ENCODE measurements at places on chromosomes 2 and 18. TPM values are rescaled to one million over a fixed set of nuclear protein-coding genes. Genes with fewer than 3 reads are reported as not detected.

The ZNF396 gene
- 4.4 TPM for total RNA-seq

DNA sequence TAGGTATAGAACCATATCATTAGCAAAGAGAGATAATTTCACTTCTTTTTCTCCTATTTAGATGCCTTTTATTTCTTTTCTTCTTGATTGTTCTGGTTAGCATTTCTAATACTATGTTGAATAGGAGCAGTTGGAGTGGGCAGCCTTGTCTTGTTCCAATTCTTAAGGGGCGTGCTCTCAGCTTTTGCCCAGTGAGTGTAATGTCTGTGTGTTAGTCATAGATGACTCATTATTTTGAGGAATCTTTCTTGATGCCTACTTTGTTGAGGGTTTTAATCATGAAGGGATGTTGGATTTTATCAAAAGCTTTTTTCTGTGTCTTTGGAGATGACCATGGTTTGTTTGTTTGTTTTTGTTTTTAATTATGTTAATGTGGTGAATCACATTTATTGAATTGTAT lies 1453.1 kb upstream of the SLC39A10 start:
- no peaks in the 10 kb centered on the region for H3K4me1 ChIP-seq
- no peak overlapping the region for H3K4me3 ChIP-seq
- H3K36me3 ChIP-seq = no peaks in the 10 kb centered on the region

The PSMD1 gene
- total RNA-seq = 69.7 TPM

The ARHGAP28 gene
- total RNA-seq = 8.6 TPM

The LCLAT1 gene
- total RNA-seq = 22.3 TPM

DNA sequence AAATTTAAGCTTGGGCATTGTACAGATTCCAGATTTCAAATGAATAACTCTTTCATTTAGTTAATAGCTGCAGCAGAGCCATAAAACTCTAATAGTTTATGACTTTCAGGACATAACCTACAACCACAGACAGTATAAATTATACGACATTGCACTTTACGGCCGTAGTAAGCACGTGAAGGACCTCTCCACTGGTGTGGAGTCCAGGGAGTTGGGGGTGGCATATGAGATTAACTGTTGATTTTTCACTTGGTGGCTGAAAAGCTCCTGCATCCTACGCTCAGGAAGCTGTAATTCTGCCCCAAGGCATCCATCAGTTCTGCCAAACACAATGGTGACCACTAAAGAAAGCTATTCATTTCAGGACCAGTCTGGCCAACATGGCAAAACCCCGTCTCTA lies 376.2 kb downstream of the SOX11 start:
- no peaks in the 10 kb centered on the region for H3K36me3 ChIP-seq
- no peak overlapping the region for H3K27ac ChIP-seq
- H3K4me3 ChIP-seq = no peak overlapping the region
- H3K4me1 ChIP-seq = no peaks in the 10 kb centered on the region

DNA sequence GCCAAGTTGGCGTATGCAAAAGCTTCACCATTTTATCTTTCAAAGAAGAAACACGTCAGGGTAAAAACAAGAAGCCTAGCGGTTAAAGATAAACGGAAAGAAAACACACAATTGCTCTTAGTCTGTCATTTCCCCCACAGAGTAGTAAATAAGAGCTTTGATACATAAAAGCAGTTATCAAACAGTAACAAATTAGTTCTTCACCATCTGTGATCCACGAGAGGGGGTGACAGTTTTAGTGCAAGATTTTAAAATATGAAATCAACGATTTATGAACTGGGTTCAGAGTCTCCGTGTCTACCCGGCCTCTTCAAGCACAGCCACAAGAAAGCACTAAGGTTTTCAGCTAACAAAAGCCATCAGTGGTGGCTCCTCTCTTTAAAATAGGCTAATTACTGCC lies 703.9 kb upstream of the ID2 start:
- H3K4me1 ChIP-seq = no peaks in the 10 kb centered on the region
- DNase-seq = no peak
- no peaks in the 10 kb centered on the region for H3K36me3 ChIP-seq
- H3K27ac ChIP-seq = no peak overlapping the region
- no peaks in the 10 kb centered on the region for H3K27me3 ChIP-seq
- no peak overlapping the region for H3K4me3 ChIP-seq

GRCh38 chr2:153808679-153809078 lies 63.0 kb upstream of the GALNT13 start:
- H3K27me3 ChIP-seq = no peaks in the 10 kb centered on the region
- H3K4me3 ChIP-seq = no peak overlapping the region
- no peak overlapping the region for H3K27ac ChIP-seq
- no peaks in the 10 kb centered on the region for H3K36me3 ChIP-seq
- H3K4me1 ChIP-seq = no peaks in the 10 kb centered on the region
- DNase-seq = no peak

GRCh38 chr2:26316041-26316440 lies 29.9 kb upstream of the SELENOI start:
- H3K4me1 ChIP-seq = no peaks in the 10 kb centered on the region
- H3K27ac ChIP-seq = no peak overlapping the region
- H3K27me3 ChIP-seq = no peaks in the 10 kb centered on the region

DNA sequence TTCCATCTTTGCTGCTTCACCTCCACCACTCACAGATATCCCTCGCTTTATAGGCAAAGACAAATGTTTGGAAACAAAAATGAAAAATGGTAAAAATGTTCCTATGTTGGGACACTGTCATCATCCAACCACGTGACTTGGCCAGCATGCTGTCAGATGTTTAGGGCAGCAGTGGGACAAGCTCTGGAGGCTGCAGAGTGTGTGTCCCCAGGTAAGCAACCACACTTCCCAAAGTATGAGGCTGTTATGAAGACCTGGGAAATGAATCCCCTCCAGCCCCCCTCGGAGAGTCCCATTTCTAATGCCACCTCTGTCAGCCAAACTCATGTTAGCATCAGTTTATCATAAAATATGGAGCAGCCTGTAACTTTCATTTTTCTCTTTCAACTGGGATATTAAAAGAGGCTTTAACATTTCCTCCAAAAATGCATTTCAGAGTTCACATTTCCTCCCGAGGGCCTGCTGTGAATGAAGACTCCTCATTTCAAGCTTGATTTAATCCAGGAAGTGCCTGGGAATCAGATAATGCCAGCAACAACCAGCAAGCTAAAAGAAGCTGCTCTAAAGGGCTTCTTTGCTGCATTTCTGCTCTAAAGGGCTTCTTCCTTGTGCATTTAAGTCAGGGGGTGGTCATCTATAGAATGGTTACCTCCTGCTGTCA lies 66.2 kb downstream of the APOB start:
- H3K4me3 ChIP-seq = no peak overlapping the region
- no peaks in the 10 kb centered on the region for H3K36me3 ChIP-seq
- no peak for DNase-seq
- peaks cover 16% of the 10 kb centered on the region for H3K4me1 ChIP-seq
- H3K27me3 ChIP-seq = no peaks in the 10 kb centered on the region
- no peak overlapping the region for H3K27ac ChIP-seq

GRCh38 chr18:74184875-74185274 lies 36.6 kb downstream of the TIMM21 start:
- H3K36me3 ChIP-seq = no peaks in the 10 kb centered on the region
- H3K4me3 ChIP-seq = no peak overlapping the region
- no peaks in the 10 kb centered on the region for H3K27me3 ChIP-seq
- H3K4me1 ChIP-seq = no peaks in the 10 kb centered on the region

The PRKCE gene
- total RNA-seq = 20.3 TPM

DNA sequence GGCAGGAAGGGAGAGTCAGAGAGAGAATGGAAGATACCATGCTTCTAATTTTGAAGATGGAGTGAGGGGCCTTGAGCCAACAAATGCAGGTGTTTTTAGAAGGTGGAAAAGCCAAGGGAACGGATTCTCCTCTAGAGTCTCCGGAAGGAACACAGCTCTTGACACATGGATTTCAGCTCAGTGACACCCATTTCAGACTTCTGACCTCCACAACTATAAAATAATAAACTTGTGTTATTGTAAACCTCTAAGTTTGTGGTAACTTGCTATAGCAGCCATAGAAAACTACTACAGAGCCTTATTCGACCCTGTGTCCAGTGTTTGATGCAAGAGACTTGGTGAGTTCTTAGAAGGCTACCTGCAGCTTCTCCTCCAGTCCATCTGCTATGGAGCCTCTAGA lies 7.8 kb downstream of the IL1F10 start:
- DNase-seq = no peak
- H3K27me3 ChIP-seq = no peaks in the 10 kb centered on the region
- H3K27ac ChIP-seq = no peak overlapping the region
- H3K4me1 ChIP-seq = no peaks in the 10 kb centered on the region

GRCh38 chr2:105007367-105007766 lies 30.5 kb upstream of the MRPS9 start:
- no peak overlapping the region for H3K4me3 ChIP-seq
- H3K27me3 ChIP-seq = no peaks in the 10 kb centered on the region
- no peak overlapping the region for H3K27ac ChIP-seq

GRCh38 chr18:911025-911424 lies 6.4 kb downstream of the ADCYAP1 start:
- H3K4me3 ChIP-seq = no peak overlapping the region
- H3K27ac ChIP-seq = no peak overlapping the region
- no peaks in the 10 kb centered on the region for H3K36me3 ChIP-seq

The NETO1 gene
- total RNA-seq = not detected

DNA sequence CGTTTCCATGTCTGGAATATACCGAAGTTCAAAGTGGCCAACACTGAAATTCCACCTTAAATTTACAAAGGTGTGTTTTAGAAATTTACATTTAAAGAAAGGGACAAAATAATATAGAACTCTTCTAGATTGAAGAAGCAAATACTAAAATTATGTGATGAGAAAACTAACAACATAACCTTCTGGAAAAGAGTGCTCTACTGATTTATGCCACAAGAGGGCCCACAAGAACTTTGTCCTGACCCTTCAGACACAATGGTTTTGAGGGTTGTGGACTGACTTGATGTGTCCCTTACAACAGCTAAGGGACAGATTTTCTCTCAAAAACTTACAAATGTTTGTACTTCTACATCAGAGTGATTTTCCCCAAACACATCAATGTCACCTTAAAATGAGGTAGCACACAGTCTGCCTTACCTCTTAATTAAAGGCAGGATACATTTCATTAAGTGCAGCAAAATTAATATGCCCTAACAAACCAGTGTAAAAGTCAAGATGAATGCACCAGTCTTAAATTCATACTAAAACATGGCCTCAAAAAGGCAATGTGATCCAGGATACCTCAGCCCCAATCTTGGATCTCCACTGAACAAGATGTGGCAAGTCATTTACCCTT lies 36.2 kb downstream of the EIF2AK3 start:
- H3K4me1 ChIP-seq = no peaks in the 10 kb centered on the region
- no peaks in the 10 kb centered on the region for H3K27me3 ChIP-seq
- H3K4me3 ChIP-seq = no peak overlapping the region
- H3K36me3 ChIP-seq = no peaks in the 10 kb centered on the region

The GALNT3 gene
- 2.0 TPM for total RNA-seq

GRCh38 chr18:48932822-48933510 lies 17.8 kb downstream of the SMAD7 start:
- peak overlapping the region; percentile 70 for H3K27ac ChIP-seq
- peaks cover 3% of the 10 kb centered on the region for H3K4me1 ChIP-seq
- no peak overlapping the region for H3K4me3 ChIP-seq
- DNase-seq = peak; percentile 76
- no peaks in the 10 kb centered on the region for H3K36me3 ChIP-seq

- no peaks in the 10 kb centered on the region for H3K36me3 ChIP-seq
- H3K4me1 ChIP-seq = no peaks in the 10 kb centered on the region
- H3K27ac ChIP-seq = no peak overlapping the region
- no peaks in the 10 kb centered on the region for H3K27me3 ChIP-seq
- no peak overlapping the region for H3K4me3 ChIP-seq
Observed at GRCh38 chr2:20231598-20232026, 6.7 kb upstream of the SDC1 start.

GRCh38 chr18:3742541-3742940 lies 292.6 kb downstream of the TGIF1 start:
- DNase-seq = no peak
- no peaks in the 10 kb centered on the region for H3K36me3 ChIP-seq
- H3K4me3 ChIP-seq = no peak overlapping the region
- no peak overlapping the region for H3K27ac ChIP-seq

- DNase-seq = no peak
- H3K4me1 ChIP-seq = peaks cover 2% of the 10 kb centered on the region
- no peak overlapping the region for H3K27ac ChIP-seq
- H3K36me3 ChIP-seq = peaks cover 2% of the 10 kb centered on the region
Observed at GRCh38 chr2:33583194-33583938, 15.7 kb downstream of the FAM98A start.

The G6PC2 gene
- not detected for total RNA-seq

- H3K27me3 ChIP-seq = no peaks in the 10 kb centered on the region
- H3K36me3 ChIP-seq = no peaks in the 10 kb centered on the region
- DNase-seq = no peak
- no peak overlapping the region for H3K27ac ChIP-seq
- no peak overlapping the region for H3K4me3 ChIP-seq
- H3K4me1 ChIP-seq = no peaks in the 10 kb centered on the region
Observed at GRCh38 chr2:195318440-195319111, 338.4 kb upstream of the SLC39A10 start.

DNA sequence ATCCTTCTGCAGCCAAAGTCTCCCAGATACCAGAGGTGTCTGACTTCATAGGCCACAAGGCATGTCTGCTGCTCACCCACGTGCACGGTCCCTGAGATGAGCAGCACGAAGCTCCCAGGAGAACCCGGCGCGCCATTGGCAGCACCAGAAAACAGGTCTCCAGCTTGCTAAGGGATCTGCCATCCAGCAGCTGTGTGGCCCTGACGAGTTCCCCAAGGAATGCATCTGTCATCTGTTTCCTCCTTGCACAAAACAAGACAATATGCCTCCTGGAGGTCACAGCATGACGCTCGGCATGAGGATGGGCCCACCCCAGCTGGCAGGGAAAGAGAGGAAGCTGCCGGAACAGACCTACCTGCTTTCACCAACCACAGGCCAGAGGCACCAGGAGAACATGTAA lies 29.2 kb downstream of the HS6ST1 start:
- no peaks in the 10 kb centered on the region for H3K27me3 ChIP-seq
- no peaks in the 10 kb centered on the region for H3K36me3 ChIP-seq
- H3K27ac ChIP-seq = no peak overlapping the region
- H3K4me3 ChIP-seq = no peak overlapping the region
- H3K4me1 ChIP-seq = no peaks in the 10 kb centered on the region

- DNase-seq = no peak
- H3K4me1 ChIP-seq = no peaks in the 10 kb centered on the region
- no peaks in the 10 kb centered on the region for H3K27me3 ChIP-seq
- no peak overlapping the region for H3K27ac ChIP-seq
- no peak overlapping the region for H3K4me3 ChIP-seq
Observed at GRCh38 chr2:222941510-222942032, 80.7 kb downstream of the ACSL3 start.

GRCh38 chr2:119697290-119698020 lies 18.5 kb downstream of the TMEM177 start:
- no peak overlapping the region for H3K4me3 ChIP-seq
- no peaks in the 10 kb centered on the region for H3K4me1 ChIP-seq
- DNase-seq = no peak
- no peaks in the 10 kb centered on the region for H3K27me3 ChIP-seq

- no peak overlapping the region for H3K4me3 ChIP-seq
- no peak overlapping the region for H3K27ac ChIP-seq
- no peaks in the 10 kb centered on the region for H3K4me1 ChIP-seq
- no peak for DNase-seq
- H3K36me3 ChIP-seq = no peaks in the 10 kb centered on the region
- H3K27me3 ChIP-seq = no peaks in the 10 kb centered on the region
Observed at GRCh38 chr2:10531874-10532637, 83.9 kb upstream of the ODC1 start.

- DNase-seq = no peak
- no peak overlapping the region for H3K4me3 ChIP-seq
- no peaks in the 10 kb centered on the region for H3K4me1 ChIP-seq
- H3K27me3 ChIP-seq = no peaks in the 10 kb centered on the region
- H3K36me3 ChIP-seq = no peaks in the 10 kb centered on the region
Observed at GRCh38 chr2:12543978-12544558, 172.7 kb upstream of the TRIB2 start.

- H3K4me3 ChIP-seq = no peak overlapping the region
- no peaks in the 10 kb centered on the region for H3K27me3 ChIP-seq
- no peaks in the 10 kb centered on the region for H3K4me1 ChIP-seq
- no peak overlapping the region for H3K27ac ChIP-seq
- no peaks in the 10 kb centered on the region for H3K36me3 ChIP-seq
Observed at GRCh38 chr2:731711-732110, 54.5 kb upstream of the TMEM18 start.

The HJURP gene
- 1.1 TPM for total RNA-seq

Data from aorta (tissue), 5 donors.